ENCODE measurements at places on chromosomes 13 and 19.

DNA sequence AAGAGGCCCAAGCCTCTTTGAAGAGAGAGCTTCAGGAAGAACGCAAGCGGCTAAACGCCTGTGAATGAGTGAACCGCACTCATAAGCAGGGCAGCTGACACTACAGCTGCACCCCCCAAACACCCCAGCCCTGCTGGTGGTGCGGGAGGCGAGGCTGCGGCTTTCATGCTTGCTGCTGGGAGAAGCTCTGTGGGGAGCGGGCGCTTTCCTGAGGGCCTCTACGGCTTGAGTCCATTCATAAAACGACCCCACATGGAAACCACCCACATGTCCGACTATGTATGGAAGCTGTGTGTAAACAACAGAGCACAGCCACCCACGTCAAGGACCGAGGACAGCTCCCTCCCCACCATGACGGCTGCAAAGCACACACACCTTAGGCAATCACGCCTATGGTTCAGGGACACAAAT, 5.5 kb downstream of the AP3D1 start:
- no peak for DNase-seq

- DNase-seq, result no peak
Observed at GRCh38 chr19:17623224-17623935, 64.8 kb downstream of the UNC13A start.

- DNase-seq, result no peak
Observed at GRCh38 chr13:74850893-74851292, 631.1 kb downstream of the TBC1D4 start.

GRCh38 chr13:97113231-97114001, 108.7 kb upstream of the MBNL2 start:
- no peak for DNase-seq

DNA sequence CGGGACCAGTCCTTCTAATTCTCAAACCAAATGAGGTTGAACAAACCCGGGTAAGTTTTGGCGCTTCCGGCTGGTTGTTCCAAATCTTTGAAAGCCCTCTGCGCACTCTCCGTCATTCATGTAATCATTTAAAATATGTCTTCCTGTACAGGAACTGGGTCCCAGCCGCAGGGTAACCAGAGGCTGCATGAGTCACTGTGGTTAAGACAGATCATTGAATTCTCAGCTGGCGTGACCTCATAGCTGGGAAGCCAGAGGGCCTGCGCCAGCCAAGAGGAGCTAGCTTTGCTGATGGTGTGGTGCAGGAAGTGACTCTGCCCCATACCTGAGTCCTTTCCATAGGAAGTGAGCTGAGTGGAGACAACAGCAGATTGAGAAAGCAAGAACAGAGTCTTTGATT, 135.2 kb downstream of the TSHZ3 start:
- DNase-seq, result peak; percentile 98

DNA sequence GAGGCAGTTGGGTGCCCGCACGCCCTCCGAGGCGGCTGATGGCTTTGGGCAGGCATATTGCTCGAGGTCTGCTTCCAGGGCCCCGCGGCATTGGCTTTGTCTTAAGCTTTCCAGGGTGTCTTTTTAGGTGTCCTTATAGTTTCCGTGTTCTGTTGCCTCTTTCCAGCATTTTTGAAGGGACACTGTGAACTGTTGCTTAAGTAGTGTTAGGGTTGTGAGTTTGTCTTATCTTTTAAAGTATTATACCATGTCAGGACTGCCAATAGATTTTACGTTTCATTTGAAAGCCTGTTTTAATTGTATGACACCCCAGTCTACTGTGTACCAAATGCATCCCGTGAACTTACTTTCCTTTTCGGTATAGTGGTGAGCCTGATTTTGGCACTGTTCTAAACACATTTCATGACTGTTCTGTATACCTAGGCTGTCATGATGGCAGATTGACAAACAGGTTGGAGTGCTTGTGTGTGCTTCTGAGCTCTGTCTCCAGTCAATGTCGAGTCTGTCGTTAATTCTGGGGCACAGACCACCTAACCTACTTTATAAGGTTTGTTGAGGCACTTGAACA, 656 bp downstream of the PCCA start:
- no peak for DNase-seq

DNA sequence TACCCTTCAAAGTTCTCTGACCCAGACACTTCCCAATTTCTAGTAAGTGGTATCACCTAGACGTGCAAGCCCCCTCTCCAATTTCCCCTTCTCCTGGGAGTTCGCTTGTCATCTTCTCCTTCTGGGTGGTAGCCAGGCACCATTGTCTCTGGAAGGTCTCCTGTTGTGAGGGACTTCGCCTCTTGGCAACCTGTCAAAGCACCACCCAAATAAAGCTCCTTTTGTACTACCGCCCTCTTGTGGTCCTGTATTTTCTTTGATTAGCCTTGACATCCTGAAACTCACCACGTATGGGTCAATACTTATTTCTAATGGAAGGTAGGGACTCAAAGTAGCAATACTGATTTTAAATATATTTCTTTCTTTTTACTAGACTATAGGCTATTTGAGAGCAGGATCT, 8.2 kb downstream of the GPC5 start:
- no peak for DNase-seq

GRCh38 chr19:5973376-5973775, 4.6 kb downstream of the RANBP3 start:
- DNase-seq, result no peak

- no peak for DNase-seq
Observed at GRCh38 chr13:99251921-99252320, 6.3 kb downstream of the GPR18 start.

DNA sequence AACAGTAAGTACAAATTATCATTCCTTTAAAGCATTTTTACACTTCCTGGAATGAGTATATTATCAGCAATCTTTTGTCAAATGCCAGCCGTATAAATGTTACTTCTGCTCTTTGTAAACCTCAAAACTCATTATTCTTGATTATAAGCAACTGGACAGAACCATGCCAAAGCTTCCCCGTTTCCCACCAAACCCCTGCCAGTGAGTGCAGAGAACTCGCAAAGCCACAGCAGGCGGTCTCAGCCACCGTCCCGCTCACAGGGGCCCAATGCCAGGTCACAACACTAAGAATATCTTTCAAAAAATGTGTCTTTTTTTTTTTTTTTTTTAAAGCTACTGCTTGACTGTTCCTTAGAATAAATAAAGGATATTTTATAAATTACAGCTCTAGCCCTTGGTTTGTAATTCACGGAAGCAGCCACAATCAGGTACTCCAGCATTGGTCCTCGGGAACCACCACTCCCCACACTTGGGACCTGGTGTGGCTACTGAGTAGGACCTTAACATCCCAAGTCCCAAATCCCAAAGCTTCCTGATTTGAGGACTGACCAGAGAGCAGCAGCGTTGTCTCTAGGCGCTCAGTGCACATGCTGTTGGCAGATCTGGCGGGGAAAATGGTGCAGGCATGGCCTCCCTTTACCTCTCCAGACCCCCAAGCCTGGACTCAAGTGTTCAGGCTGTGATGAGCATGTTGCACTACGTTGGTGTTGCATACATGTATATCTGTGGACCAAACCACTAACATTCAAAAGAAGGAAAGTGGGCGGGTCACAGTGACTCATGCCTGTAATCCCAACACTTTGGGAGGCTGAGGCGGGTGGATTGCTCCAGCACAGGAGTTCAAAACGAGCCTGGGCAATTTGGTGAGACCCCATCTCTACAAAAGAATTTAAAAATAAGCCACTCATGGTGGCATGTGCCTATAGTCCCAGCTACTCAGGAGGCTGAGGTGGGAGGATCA, 19.0 kb downstream of the KCTD15 start:
- no peak for DNase-seq
